Vagina (tissue), 2 donors: ENCODE measurements at places on chromosomes 16 and 17.

- DNase-seq: peak; percentile 49
Measured at GRCh38 chr17:82983510-82984248, 95.7 kb upstream of the METRNL start.

DNA sequence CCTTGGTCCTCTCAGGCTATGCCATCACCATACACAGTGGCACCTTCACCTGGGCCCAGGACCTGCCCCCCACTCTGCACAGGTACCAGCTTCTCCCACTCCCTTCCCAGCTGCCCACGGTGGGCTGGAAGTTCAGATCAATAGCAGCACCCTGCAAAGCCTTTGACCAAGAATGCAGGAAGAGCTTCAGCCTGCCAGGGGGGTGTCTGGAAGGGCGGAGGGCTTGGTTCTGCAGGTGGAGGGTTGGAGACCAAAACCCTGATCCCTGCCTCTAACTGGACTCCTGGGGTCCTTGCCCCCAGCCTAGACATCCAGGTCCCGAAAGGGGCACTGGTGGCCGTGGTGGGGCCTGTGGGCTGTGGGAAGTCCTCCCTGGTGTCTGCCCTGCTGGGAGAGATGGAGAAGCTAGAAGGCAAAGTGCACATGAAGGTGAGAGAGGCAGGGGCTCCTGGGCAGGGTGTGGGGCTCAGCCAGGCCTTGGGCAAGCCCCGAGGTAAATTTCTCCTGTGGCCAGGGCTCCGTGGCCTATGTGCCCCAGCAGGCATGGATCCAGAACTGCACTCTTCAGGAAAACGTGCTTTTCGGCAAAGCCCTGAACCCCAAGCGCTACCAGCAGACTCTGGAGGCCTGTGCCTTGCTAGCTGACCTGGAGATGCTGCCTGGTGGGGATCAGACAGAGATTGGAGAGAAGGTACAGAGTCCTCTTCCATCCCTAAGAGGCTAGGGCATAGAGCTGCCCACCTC, 34.3 kb downstream of the ABCC3 start:
- DNase-seq: no peak

DNA sequence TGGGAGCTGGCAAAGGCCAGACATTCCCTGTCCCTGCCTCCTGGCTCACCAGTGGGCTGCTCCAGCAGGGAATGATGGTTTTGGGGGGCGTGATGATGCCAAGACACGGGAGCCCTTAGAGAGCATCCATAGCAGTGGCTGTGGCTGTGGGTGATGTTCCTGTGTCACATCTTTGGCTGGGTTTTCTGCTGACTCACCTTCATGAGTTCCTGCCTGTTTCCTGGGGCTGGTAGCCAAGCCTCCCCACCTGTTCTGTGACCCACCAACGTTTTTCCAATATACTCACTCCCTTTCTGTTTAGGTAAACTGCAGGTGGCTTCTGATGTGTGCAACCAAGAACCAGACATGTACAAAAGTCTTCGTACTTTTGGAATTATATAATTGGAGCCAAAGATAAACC, 16.5 kb upstream of the NF1 start:
- DNase-seq: no peak

- no peak for DNase-seq
Measured at GRCh38 chr16:79283578-79283977, 317.0 kb downstream of the MAF start.

DNA sequence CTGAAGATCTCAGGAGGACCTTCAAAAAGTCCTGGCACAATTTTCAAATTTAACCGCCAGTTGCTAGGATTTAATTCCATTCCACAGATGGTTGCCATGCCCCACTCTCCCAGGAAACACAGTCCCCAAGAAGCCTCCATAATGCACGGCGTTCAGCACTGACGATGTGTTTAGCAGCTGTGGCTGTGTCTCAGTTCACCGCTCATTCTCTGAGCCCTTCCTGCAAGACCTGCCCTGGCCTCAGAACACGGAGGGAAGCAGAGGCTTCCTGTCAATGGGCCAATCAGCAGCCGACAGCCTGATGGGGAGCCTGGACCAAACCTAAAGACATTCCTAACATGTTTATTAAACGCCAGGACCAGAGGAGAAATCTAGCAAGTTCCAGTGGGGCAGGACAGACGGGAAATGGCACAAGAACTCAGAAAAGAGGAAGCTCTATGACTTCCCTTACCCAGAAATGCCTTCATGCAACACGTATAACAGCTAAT, 4.9 kb downstream of the MYLK3 start:
- no peak for DNase-seq

GRCh38 chr17:80529904-80530292, 14.7 kb upstream of the RPTOR start:
- no peak for DNase-seq

DNA sequence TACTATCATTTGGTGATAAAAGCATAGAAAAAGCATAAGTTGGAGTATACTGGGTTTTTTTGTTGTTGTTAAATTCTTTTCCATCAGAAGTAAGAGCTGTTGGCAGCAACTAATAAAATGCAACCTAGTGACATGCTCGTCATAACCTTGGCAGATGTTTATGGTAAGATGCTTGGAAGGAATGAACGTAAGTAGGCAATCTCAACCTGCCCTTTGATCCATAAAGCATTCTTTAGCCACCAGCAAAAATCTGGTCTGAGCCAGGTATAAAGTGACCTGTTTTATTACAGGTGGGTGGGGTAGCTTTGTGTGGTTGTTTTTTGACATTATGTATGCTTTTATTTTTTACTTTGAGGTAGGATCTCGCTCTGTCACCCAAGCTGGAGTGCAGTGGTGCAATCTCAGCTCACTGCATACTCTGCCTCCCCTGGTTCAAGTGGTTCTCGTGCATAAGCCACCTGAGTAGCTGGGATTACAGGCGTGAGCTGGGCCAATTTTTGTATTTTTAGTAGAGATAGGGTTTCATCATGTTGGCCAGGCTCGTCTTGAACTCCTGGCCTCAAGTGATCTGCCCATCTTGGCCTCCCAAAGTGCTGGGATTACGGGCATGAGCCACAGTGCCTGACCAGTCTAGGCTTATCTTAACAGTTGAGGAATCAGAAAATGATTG, 22.0 kb downstream of the WSB1 start:
- no peak for DNase-seq

DNA sequence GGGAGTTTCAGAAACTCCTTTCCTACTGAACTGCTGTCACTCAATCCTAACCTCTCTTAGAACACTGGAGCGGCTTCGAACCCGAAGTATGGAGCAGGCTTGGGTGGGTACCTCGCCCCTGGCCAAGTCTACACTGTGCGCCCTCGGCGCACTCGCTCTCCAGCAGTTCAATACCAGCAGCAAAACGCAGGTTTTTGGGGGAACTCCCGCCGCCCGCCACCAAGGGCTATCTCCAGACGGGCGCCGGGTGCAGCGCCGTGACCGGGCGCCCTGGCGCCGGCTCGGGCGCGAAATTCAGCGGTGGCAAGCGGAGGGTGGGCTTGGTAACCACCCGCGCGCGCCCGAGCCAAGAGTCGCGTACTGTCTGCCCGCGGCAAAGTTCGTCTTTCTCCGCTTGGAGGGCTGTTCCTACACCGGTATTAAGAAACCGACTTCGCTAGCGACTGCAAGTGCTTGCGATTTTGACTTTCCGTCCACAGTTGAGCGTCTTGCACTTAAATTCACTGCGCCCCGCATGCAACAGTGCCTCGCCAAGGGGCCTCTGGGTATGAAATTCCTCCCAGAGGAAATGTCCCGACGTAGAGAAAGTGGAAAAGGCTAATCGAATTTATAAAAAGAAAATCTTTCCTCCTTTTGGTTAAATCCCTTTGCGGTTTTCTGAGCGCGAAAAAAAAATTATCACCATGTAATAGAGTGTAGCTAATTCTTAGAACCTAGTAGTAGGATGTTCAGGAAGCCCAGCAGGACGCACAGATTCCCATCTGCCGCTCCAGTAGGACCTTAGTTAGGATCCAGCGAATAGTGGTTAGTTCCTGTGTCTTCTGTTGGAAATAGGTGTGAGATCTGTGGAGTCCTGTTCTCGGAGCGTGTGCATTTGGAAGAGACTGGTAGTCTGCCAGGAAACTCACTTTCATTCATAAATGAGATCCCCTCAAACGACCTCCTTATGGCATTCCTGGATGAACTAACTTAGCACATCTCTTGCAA, 5.0 kb upstream of the SALL1 start:
- DNase-seq: no peak

GRCh38 chr16:57697896-57698537, 3.4 kb downstream of the DRC7 start:
- DNase-seq: no peak

- no peak for DNase-seq
Measured at GRCh38 chr16:83674931-83675535, 132.7 kb upstream of the HSBP1 start.

DNA sequence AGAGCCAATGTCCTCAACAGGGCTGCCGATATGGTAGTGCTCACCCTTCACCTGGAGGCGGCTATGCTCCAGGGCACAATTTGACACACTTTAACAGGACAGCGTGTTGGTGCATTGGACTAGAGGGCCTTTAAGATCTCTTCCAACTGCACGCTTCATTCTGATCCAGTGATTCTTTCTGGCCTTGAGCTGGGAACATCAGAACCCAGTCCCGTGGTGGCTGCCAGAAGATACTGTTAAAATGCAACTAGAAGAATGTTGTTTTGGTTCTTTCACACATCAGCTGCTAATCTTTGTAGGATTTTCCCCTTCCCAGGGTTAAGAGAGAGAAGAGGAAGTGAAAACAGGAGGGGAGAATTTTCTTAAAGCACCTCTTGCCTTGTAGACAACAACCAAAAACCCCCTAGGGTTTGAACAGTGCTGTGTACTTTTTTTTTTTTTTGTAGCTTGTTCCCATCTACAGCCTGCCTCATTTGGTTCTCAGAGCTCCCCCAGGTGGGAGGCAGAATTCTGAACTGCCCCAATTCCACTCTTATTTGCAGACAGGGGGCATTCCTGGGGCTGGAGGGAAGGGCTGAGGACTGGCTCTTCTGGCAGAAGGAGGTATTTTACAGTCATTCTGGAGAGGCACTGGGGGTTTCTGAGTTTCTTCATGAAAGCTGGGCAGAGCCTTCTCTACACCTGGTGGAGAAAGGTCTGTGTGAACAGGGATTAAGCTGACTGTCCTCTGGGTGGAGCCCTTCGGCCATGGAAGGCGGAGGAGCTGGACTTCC, 32.4 kb downstream of the SMARCE1 start:
- DNase-seq: no peak

- DNase-seq: no peak
Measured at GRCh38 chr16:57785924-57786323, 16.4 kb downstream of the KIFC3 start.

DNA sequence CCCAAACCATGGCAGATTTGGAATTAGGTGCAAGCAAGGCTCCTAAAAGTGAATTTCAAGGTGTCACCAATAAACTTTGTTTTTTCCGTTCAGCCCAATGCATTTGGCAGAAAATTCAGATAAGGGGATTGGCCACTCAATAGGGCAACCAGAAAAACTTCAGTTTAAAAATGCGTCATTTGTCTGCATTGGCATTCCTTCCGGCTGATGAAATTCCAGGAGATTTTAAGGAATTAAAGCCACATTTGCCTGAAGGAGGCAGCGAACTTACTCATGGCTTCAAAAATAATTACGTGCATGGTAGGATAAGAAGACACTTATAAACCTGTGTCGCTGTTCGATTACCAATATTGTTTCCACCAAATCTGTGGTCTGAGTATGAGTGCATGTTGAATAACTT, 151.9 kb downstream of the SALL1 start:
- DNase-seq: no peak

DNA sequence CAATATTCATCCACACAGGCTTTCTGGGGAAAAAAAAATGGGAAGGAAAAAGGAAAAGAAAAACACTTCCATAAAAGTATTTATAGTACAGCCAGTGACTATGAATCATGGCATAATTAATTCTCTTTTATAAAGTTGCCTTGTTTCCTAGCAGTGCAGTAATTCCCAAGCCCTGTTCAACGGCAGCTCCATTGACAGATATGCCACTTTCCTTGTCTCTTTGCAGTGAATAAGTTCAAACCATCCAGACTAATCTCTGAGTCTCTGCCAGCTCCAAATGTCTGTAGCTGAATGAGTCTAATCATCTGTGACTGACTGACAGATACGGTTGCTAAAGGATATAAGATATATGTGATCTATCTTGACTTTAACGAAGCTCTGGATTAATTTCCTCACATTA, 52.9 kb upstream of the KCNJ16 start:
- no peak for DNase-seq

- DNase-seq: no peak
Measured at GRCh38 chr17:78120971-78121800, 7.4 kb downstream of the TMC6 start.

- no peak for DNase-seq
Measured at GRCh38 chr16:71882505-71883167, 1.3 kb downstream of the ZNF821 start.

- no peak for DNase-seq
Measured at GRCh38 chr17:36132421-36132831, 28.8 kb downstream of the CCL4 start.

GRCh38 chr17:54063639-54064038, 240.9 kb downstream of the KIF2B start:
- DNase-seq: no peak

DNA sequence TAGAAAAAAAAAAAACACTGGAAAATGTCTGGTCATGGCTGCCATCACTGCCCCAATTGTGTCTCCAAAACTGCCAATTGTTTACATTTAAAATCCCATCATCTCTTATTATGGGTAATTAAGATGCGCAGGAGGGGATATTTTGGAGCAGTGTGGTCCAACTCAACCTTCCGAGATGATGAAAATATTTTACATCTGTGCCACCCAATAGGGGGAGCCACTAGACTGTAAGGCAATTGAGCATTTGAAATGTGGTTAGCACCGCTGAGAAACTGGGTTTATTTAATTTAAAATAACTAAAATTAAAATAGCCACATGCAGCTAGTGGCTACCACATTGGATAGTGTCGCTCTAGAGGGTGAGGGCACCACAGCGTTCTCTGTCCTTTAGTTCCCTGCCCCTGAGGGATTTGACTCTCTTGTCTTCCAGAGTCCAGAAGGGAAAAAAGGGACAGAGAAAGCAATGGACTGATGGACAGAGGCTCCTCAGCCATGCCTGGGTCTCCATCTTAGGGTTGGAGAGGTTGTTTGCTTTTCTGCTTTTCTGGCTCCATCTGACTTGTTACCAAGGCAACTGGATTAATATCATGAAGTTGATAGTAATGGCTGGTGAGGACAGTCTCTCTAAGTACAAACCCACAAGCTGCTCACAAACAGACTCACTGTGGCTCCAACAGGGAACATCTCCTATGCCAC, 3.5 kb downstream of the MPO start:
- DNase-seq: no peak

DNA sequence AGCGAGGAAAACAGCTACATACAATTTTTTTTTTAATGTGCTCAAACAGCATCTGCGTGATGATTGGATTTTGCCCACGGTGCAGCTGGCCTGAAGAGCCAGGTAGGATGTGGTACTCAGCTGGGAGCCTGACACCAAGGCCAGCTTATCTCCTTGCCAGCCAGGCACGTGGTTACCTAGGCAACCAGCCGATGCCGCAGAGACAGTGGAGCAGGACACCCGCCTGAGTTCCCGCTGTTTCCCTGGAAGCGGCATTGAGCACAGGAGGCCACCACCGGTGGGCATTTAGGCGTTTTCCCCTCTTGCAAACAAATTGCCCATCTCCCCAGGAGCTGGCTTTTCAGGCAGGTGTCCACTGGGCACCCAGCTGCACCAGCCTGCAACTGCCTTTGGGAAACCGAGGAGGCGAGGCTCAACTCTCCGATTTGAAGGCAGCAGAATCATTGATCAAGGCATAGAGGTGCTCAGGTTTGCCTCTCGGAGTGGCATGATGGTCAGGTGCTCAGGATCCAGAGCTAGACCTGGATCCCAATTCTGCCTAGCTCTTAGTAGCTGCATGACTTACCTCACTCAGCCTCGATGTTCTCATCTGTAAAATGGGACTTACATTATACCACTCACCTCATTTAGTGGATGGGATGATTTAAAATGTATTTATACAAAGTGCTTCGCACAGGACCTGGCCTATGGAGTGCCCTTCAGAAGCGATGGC, 137.5 kb upstream of the PLCG2 start:
- DNase-seq: no peak

- no peak for DNase-seq
Measured at GRCh38 chr17:15119968-15120367, 145.2 kb downstream of the PMP22 start.
